Pulmonary artery endothelial cell (primary cell): ENCODE measurements at places on chromosomes 12 and 14.

DNA sequence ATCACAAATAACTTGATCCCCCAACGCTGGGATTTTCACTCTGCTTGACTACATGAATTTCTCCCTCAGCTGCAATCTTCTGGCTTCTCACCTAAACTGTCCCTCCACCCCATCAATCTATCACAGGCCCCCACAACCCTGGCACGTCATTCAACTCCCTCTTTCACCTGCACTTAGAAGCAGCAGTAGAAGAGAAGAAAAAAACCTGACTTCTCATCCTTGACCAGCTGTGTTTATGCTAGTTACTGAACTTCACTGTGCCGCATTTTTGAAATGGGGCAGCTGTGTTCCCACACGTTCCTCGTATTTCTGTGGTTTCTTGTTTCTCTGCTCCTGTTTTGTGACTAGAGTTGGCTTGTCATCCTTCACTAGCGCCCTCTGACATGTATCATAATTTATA is 35.0 kb downstream of the ITPR2 start:
- DNase-seq = no peak

GRCh38 chr14:96895658-96896271 is 98.6 kb downstream of the VRK1 start:
- no peak for DNase-seq

- no peak for DNase-seq
These were observed 442.2 kb upstream of the CCDC196 start for GRCh38 chr14:66043921-66044320.

DNA sequence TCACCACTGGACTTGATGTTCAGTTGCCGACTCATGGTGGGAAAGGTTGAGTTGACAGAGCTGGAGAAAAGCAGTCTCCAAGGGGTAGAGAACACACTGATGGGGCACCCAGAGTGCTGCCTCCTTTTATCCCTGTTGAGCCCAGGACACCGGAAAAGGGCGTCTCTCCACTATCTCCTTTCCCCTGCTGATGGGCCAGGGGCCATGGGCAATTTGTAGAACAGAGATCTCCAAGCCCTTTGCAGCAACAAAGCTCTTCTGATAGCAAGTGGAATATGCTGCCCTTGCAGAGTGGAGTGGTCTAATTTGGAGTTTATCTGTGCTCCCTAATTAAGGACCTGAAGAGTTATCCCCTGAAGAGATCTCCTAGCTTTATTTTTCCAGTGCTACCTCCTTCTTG is at the start of gene KRT74:
KRT74 (minus strand) TSS at position 101 of the 400 bp plus-strand sequence; CDS start at position 35, 66 bp downstream.
- no peak for DNase-seq

DNA sequence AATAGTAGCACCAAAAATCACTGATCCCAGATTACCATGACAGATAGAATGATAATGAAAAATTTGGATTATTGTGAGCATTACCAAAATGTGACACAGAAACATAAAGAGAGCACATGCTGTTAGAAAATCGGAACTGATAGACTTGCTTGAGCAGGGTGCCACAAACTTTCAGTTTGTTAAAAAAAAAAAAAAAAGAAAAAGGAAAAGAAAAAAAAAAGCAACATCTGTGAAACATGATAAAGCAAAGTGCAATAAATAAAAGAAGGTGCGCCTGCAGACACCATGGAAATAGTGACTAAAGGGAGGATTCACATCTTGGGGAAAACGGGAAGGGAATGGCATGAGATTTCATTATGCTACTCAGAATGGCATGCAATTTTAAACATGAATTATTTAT is 6.6 kb upstream of the PARP11 start:
- no peak for DNase-seq

DNA sequence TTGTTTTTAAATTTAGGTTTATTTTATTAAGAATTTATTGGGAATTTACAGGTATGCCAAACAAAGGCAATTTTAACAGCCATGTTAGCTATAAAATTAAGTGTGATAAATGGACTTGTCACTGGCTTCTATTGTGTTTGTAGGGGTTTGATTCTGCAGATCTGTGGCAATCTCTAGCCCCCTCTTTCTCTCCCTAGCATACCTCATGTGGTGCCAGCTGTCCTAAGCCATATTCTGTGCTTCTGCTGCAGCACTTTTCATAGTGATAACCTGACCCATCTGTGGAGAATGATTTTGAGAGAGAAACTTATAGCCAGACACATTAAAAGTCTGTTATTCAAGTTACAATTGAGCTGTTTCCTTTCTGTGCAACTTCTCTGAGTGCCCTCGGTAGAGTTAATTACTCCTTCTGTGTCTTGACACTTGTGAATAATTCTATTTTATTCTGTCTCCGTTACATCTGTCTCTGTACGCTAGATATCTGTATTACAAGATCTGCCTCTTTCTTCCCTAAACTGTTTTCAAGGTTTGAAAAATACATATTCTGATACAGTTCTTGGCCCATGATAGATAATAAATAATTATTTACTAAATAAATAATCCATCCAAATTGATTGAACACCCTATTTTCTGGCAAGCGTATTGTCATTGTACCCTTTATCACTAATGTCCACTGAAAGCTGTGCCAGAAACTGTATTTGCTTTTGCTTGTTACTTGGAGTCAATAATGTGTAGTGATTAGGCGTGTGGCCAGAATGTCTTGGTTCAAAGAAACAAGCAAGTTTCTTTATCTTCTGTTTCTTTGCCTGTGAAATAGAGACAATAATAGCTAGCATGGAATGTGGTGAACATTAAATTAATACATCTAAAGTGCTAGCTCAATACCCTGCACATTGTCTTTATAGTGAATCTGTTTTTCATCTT is 40.0 kb downstream of the FRS2 start:
- DNase-seq = no peak

DNA sequence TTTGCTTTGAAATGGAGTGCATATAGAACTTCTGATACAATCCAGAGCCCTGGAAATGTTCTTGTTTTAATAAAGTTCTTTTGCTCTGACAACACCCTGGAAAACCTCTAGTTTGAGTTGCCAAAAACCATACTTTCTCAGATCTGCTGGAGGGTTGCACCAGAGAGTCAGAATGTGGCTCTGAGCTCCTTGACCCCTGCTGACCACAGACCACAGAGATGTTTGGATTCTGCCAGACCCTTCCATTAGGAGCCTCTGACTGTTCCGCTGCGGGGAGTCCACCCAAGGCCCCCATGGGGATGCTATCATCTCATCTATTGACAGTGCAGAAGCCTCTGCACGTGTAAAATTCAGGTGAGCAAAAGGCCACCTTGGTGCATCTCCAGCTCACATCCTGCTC is 332.6 kb downstream of the GLT1D1 start:
- no peak for DNase-seq

DNA sequence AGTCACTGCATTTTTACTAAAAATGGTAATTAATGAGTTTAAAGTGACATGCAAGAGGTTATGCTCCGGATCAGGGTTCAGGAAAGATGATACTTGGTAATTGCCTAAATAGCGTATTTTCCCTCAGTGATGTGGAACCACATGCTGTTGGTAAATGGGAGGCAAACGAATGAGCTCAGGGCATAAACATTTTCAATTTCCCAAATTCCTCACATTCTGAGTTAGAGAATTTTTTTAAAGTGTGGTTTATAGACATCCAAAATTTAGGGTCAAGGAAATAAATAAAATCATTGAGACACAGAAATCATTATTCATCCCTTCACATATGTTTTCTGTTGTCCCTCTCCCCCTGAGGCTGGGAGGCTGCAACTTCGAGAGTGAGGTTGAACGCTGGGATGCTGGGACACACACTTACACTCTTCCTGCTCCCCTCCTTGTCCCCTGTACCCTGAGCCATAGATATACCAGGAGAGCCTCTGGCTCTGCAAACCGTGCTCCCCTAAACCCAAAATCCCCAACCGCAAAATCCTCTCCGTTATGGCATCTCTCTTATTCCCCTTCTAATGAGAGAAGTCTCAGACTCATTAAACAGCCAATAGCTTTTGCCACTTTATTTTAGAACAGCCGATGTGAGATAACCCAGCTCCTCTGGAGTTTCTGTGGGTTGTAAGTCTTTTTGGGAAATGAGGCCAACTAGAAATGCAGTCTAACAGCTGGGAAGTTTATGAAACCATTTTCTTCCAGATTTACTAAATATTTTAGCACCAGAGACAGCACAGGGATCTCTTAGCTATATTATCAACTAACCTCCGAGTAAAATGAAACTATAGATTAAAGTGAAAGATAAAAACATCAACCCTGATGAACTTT is 21.4 kb upstream of the ADGRD1 start:
- DNase-seq = no peak

- no peak for DNase-seq
These were observed 62.0 kb downstream of the PLEKHA5 start for GRCh38 chr12:19191563-19191962.

DNA sequence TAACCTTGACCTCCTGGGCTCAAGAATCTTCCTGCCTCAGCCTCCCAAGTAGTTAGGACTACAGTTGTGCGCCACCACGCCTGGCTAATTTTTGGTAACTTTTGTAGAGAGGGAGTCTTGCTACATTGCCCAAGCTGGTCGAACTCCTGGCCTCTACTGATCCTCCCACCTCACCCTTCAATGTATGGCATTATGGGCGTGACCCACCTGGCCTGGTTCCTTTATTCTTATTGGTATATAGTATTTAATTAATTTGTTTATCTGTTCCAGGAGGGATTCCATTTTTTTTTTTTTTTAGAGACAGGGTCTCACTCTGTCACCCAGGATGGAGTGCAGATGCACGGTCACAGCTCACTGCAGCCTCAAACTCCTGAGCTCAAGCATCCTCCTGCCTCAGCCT is 40.9 kb upstream of the EAPP start:
- no peak for DNase-seq

DNA sequence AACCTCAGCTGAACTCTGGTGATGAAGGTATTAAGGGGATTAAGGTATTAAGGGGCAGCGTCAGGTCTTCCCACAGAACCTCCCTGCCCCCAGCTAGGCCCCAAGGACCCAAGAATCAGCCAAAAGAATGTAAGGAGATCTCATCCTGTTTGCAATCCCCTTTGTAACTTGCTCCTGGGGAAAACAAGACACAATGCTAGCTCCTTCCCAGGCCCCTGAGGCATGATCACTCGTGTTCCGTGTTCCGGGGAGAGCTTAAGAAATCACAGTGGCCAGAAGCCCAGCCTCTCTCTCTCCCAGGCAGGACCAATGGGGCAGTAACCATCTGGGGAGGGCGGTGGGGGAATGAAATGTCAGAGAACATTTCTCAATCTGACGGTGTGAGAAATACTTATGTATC is 33.2 kb downstream of the PIGH start:
- DNase-seq = no peak

GRCh38 chr12:132054983-132055382 is 89.1 kb downstream of the DDX51 start:
- DNase-seq = no peak

DNA sequence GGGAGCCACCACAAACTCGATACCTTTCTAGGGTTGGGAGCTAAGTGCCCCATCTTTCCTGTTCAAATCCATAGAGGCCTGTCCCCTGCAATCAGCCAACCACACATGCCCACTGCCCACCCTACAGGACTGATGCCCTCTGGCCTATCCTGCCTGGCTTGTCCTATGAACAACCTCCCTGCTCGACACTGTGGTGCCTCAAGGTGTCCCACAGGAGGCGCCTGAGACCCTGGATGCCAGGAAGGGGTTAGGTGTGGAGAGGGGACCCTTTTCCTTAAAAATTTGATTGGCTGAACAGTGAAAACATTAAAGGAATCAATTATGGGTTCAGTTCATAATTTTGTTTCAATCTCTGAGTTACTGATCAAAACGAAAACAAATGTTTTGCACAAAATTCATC is 97.3 kb upstream of the FZD10 start:
- no peak for DNase-seq

GRCh38 chr12:69332815-69333358 is 15.3 kb upstream of the LYZ start:
- no peak for DNase-seq

- no peak for DNase-seq
These were observed 2.5 kb downstream of the FUT8 start for GRCh38 chr14:65414961-65415589.

DNA sequence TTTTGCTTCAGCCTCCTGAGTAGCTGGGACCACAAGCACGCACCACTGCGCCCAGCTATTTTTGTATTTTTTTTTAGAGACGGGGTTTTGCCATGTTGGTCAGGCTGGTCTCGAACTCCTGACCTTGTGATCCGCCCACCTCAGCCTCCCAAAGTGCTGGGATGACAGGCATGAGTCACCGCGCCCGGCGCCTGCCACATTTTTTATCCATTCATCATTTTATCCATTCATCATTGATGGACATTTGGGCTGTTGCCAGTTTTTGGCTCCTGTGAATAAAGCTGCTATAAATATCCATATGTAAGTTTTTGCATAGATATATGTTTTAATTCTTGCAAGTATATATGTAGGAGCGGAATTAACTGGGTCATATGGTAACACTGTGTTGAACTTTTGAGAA is 79.5 kb downstream of the DAAM1 start:
- no peak for DNase-seq

- no peak for DNase-seq
These were observed 80.0 kb downstream of the DICER1 start for GRCh38 chr14:95077345-95077744.

- no peak for DNase-seq
These were observed 93.5 kb downstream of the SMOC1 start for GRCh38 chr14:69972755-69973154.

GRCh38 chr14:99272899-99273765 is 1.1 kb upstream of the BCL11B start:
- no peak for DNase-seq

DNA sequence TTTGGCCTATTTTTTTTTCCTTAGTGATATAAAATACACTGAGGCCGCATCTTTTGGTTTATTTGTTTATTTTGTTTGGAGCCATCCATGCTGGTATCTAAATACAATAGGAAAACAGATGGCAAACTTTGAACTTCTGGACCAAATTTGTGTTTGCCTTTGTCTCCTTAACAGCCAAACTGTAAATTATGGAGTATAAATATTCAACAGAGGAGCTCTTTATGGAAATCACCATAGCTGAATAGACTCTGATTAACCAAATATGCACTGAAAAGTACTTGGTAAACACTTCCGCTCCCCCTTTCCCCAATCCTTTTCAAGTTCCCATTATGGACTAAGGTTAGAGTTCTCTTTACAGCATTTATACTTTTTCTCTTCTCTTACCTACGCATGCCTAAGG is 80.5 kb downstream of the TESC start:
- DNase-seq = no peak

GRCh38 chr12:12267742-12268200 is 927 bp upstream of the LRP6 start:
- no peak for DNase-seq

DNA sequence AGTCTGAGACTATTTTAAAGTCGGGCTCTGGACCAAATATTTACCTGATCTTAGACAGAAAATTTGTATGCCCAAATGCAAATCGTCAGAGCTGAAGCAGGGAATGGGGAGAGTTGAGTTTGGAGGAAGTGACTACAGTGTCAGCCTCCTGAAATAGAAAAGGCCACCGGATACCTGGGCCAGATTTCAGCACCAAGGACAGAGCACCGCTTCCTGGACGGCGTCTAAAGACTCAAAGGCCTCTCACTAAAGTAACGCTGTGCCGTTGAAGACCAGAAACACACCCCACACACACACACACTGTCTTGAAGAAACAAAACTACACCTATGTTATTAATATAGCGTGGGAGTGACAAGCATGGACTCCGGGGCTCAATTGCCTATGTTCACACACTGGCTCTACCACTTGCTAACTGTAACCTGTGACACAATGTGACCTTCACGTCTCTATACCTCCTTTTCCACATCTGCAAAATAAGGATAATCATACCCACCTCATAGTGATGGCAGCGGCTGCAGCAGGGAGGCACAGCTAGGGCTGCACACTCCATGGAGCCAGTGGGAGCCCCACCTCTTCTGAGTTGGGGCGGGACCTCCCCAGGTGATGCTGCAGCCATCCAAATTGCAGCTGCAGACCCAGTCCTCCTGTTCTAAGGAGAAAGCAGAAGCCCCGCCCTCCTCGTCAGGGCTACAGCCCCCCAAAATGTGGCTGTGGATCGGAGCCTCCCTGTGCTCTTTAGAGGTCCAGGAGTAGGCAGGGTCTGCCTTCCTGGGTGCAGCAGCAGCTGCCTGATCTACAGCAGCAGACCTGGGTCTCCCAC is 35.6 kb downstream of the KRT76 start:
- no peak for DNase-seq
